Stomach (tissue), 19 donors: ENCODE measurements at places on chromosomes 1 and 21. TPM values are rescaled to one million over a fixed set of nuclear protein-coding genes. Genes with fewer than 3 reads are reported as not detected.

KRTAP10-5 gene
- total RNA-seq: not detected

LCE1F gene
- total RNA-seq: not detected

DNA sequence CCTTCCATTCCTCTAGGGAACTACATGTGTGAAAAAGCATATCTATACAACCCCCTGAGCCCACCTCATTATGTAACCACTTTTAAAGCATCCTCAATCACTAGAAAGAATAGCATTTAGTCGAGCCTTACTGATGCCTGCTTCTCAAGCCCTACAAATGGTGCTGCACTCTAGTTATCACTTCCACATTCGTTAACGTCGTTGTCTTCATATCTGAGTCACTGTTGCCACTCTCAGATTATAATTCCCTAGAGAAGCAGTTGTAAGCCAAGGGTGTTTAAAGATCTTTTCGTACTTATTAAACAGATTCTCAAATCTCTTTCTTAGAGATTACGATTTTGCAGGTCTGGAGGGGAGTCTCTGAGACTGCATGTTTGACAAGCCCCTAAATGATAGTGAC lies 16.5 kb downstream of the ATP1B1 start:
- H3K27ac ChIP-seq: peak overlapping the region; percentile 30
- H3K36me3 ChIP-seq: peaks cover 85% of the 10 kb centered on the region
- no peak overlapping the region for H3K4me3 ChIP-seq
- no peaks in the 10 kb centered on the region for H3K27me3 ChIP-seq
- no peak for DNase-seq

DNA sequence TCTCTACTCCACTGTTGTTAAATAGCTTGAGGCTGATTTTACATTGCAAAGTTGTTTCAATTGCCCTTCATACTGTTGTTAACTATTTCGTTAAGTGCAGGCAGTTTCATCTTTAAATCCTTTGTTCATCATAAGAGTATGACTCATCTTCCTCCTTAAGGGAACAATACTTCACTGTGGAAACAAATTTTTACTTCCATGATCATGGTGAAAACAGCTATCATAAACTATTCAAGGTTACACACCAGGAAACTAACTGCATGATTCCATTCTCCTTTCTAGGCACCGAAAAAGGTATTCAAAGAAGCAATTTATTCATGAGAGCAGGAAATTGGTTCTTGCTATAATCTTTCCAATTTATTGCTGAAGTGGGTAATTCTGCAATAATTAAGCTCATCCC lies 593.2 kb downstream of the LRRIQ3 start:
- H3K27ac ChIP-seq: no peak overlapping the region
- no peak for DNase-seq
- no peak overlapping the region for H3K4me3 ChIP-seq
- no peaks in the 10 kb centered on the region for H3K36me3 ChIP-seq
- H3K4me1 ChIP-seq: no peaks in the 10 kb centered on the region
- H3K27me3 ChIP-seq: no peaks in the 10 kb centered on the region

DNA sequence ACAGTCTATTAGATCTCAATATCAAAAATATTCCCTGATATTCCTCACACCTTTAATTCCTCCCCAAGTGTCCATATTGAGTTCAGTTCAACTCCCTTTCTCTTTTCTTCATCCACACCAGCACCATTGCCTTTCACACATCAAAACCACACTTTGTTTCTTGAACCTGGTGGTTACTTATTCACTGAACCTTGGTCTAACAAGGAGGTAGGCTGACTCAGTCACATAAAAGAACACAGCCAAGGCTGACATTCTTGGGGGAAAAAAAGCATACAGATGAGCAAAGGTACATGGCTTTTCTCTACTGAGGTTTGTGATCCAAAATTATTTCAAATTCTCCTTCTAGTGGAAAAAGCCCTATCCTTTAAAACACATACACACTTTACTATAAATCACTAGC lies 131.7 kb upstream of the USH2A start:
- no peak overlapping the region for H3K27ac ChIP-seq
- no peak for DNase-seq
- no peaks in the 10 kb centered on the region for H3K36me3 ChIP-seq
- H3K27me3 ChIP-seq: no peaks in the 10 kb centered on the region
- no peaks in the 10 kb centered on the region for H3K4me1 ChIP-seq
- no peak overlapping the region for H3K4me3 ChIP-seq

GRCh38 chr1:221637641-221638041 lies 104.2 kb downstream of the DUSP10 start:
- H3K4me1 ChIP-seq: no peaks in the 10 kb centered on the region
- DNase-seq: no peak
- H3K27me3 ChIP-seq: no peaks in the 10 kb centered on the region
- no peak overlapping the region for H3K4me3 ChIP-seq
- no peaks in the 10 kb centered on the region for H3K36me3 ChIP-seq
- no peak overlapping the region for H3K27ac ChIP-seq
